ENCODE measurements at places on chromosomes 2 and 18.
A peak's percentile ranks its signal among the peaks of the same experiment; 100 is the strongest.

- no peak for DNase-seq
These were observed 262.1 kb downstream of the GALNT13 start for GRCh38 chr2:154133823-154134222.

DNA sequence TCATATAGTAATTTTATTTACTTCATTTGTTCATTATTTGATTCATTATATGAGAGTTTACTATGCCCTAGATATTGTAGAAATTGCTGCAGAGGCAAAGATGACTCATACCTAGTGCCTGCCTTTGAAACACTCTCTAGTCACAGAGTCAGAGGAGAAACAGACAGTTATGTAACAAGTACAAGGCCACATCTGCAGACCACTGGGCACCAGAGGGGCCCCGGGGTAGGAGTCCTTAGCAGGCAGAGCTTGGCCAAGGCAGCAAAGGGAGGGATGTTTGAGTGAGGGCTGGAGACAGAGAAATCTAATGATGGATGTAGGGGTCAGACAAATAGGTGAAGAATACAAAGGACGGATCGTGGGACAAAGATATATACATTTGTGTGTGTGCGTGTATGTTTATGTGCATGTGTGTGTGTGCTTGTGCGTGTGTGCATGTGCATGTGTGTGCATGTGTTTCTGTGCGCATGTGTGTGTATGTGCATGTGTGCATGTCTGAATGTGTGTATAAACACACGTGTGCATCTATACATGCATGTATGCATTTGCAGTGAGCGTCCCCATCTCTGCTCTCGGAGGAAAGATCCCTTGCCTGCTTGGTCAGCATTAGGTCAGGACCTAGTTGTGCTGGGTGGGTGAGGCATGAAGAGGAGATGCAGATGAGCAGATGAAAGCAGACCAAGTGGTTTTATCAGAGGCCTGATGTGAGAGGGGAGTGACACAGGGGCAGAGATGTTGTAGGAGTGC lies 170.6 kb upstream of the MYT1L start:
- no peak for DNase-seq

- DNase-seq, result no peak
These were observed 61.1 kb downstream of the KCNF1 start for GRCh38 chr2:10972683-10973433.

- DNase-seq, result no peak
These were observed 104.5 kb downstream of the DGKD start for GRCh38 chr2:233458826-233459225.

DNA sequence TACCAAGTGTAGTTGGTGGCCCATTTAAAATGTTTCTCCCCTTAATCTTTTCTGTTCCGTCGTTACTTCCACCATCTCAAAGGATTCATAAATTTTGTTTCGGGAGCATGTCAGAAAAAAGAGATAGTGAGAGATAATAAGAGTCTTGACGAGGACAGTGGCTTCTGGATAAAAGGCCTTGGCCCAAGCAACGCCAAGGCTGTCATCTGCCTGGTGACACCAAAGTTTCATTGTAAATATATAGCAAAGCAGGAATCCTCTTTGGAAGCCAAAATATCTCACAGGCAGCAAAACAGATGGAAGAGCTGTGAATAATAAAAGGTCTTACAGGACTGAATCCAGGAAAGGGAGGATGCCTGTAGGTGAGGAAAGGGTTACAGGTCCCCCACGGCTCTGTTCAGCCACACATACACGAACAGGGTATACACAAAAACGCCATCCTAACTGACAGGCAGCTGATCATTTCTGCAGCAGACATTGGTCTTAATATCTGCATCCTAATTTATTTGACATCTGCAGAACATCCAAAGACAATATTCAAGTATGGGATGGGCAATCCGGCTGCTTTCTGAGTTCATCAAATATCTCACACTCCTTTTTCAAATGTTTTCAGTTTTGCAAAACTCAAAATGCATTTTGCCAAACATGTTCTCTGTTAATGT lies 382.8 kb downstream of the OSR1 start:
- no peak for DNase-seq

DNA sequence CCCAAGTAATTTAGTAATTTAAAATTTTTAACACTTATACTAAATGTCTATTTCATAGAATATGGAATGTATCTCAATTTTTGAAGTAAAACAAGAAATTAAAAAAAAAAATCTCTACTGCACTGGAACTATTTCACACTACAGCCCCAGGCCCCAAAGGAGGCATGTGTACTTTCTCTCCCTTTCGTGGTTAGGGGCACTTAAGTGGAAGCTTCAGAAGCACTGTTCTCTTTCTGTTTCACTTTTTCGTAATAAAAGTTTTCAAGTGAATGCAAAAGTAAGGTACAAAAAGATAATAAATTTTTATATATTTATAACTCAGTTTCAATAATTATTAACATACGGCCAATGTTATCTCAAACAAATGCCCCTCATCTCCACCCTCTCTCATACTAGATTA lies 123.8 kb upstream of the STON1 start:
- DNase-seq, result no peak

DNA sequence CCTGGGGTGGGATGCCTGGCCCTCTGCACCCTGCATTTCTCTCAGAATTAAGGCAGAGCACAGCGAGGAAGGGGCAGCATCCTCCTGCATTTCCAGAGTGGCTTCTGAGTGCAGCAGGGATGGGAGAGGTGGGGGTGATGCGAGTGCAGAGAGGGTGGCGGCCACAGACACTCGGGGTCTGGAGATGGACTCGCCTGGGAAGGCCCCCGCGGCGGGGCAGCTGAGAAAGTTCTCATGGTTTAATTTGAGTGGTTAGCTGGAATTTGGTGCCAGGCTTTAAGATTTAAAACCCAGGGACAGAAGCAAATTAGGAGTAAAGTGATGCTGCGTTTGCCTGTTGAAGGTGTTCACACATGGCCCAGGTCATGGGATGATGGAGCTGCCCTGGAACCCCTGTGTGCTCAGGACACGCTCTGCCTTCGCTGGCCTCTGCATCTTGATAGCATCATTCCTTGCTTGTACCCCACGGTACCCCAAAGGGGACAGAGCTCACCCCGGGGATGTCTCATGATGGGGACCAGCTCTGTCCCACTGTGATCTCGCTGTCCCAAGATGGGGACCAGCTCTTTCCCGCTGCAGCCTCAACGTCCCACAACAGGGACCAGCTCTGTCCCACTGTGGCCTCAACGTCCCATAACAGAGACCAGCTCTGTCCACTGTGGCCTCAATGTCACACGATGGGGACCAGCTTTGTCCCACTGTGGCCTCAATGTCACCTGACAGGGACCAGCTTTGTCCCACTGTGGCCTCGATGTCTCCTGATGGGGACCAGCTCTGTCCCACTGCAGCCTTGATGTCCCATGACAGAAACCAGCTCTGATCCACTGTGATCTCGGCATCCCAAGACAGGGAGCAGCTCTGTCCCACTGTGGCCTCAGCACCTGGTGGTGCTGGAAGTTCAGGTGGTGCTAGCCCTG lies 27.5 kb downstream of the TMEM18 start:
- DNase-seq, result no peak

GRCh38 chr2:147223553-147224060 lies 621.2 kb upstream of the ACVR2A start:
- DNase-seq, result no peak

- DNase-seq, result no peak
These were observed 25.6 kb downstream of the GCA start for GRCh38 chr2:162369551-162369950.

GRCh38 chr2:231965102-231965501 lies 3.6 kb downstream of the DIS3L2 start:
- DNase-seq, result peak; percentile 11

DNA sequence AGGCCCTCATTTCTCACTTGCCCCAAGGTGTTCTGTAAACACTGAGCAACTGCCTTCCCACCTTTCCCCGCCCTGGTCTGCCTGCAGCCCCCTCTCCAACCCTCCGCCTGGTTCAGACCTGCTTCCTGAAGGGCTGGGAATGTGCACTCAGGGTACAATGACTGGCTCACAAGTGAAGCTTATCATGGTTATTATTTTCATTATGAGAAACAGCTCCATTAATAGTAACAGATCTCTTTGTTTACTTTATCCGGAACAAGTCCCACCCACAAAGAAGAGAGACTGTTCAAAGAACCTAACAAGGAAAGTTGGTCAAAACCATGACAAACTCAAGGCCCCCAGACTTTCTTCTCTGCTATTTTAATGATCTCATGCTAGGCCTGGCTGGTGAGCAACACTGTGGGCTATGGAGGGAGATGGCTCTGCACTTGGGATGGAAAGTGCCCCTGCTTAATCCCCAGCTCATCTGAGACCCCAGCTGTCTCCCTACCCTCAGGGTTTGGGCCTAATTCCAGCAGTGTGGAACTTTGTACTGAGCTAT lies 36.7 kb downstream of the ARHGAP25 start:
- no peak for DNase-seq

DNA sequence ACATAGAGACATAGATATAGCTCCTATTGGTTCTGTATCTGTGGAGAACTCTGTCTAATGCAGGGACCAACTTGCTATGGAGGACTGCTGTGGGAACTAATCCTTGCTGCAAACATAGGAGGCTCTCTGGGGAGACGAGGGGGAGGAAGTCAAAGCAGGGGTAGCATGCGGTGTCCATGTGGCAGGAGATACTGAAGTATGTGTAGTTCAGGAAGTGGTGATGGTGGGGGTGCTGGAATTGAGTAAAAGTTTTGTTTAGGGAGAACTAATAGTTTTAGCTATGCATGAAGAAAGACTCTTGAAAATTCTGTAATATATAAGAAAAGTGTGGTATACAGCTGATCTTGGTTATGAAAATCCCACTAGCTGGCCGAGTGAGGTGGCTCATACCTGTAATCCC lies 62.0 kb downstream of the ANKRD44 start:
- no peak for DNase-seq

DNA sequence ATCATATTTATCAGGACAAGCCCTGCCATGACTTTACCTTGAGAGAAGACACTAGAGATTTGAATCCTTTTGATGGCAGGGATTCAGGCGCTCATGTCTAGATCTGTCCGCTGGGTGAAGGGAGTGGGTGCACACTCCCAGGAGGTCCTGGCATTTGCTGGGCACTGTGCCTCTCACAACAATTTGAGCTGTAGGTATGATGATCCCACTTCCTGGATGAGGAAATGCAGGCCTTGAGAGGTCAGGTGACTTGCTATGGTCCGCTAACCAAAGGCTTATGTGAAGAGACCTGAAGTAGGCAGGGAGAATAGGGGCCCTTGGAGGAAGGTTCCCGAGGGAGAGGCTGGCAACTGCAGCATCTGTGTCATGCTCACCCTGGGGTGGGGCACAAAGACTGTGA lies 206.1 kb downstream of the HAUS1 start:
- peak; percentile 1 for DNase-seq

- no peak for DNase-seq
These were observed 48.7 kb upstream of the KIDINS220 start for GRCh38 chr2:8886202-8886518.

- no peak for DNase-seq
These were observed 133.9 kb upstream of the GCFC2 start for GRCh38 chr2:75844651-75845050.

DNA sequence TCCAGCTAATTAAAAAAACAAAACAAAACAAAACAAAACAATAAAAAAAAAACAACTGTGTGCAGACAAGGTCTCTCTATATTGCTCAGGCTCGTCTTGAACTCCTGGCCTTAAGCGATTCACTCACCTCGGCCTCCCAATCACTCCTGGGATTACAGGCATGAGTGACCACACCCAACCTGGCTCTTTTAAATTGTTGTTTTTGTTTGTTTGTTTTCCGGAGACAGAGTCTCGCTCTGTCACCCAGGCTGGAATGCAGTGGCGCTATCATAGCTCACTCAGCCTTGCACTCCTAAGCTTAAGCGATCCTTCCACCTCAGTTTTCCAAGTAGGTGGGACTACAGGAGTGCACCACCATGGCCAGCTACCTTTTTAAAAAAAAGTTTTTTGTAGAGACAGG lies 201.6 kb downstream of the EN1 start:
- DNase-seq, result no peak

DNA sequence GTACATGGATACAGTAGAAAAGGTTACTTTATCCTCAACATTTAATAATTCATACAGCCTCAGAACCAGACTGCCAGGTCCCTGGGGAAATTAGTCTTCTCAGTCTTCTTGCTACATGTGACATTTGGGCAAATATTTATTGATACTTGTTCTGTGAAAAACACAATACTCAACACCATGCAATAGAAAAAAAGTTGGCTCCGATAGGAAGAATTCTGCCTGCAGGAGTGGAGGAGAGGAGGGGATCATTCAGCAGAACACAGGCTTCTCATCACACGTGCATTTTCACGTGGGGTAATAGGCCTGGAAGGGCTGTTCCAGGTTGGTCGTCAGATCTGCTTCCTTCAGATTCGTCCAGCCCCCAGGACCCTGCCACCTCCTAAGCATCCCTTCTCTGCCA lies 58.4 kb upstream of the ACKR3 start:
- no peak for DNase-seq

- DNase-seq, result no peak
These were observed 75.0 kb upstream of the HAAO start for GRCh38 chr2:42867093-42868065.

GRCh38 chr18:57057890-57058289 lies 89.0 kb upstream of the BOD1L2 start:
- DNase-seq, result no peak

DNA sequence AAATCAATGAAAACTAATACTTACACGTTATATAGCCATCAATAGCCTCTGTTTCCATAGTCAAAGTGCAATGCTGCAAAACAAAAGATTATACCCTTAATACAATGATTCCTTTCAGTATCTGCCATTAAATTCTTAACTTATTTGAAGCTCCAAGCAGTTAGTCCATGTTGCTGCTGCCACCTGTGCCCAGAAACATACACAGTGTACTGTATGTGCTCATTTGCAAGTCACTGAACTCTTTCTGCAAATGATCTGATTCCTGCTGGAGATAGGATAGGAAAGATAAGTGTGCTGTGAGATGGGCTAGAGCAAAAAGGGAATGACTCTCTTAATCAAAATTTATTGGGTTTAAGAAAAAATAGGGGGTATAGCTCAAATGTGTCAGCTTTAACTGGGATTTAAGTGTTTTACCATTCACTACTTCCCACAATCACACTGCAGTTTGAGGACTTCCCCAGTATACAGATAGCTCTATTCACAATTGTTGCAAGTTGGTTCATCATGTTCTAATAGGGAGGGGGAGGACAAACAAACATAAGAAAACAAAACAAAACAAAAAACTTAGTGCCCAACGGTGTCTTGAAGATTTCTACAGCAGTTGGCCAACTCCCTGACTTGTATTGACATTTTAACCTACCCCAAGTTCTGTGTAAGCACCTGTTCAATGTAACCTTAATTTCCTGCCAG lies 2.7 kb downstream of the IKZF2 start:
- peak; percentile 46 for DNase-seq

DNA sequence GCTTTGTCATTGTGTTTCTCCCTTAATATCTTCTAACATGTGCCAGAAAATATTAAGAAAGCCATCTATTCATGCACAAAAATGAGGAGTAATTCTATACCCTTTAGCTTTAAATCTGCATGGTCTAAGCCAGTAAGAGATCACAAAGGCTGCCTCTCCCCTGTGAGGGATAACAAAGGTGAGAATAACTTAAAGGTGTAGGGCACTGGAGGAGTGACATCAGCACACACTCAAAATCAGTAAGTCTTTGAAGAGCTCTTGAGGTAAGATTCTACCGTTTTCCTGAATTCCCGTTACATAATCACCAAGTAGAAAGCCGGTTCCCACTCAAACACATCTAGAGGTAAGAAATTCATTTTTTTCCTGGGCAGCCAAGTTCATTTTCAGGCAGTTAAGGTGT lies 123.9 kb upstream of the SULT1C3 start:
- no peak for DNase-seq

GRCh38 chr2:30707304-30707903 lies 99.8 kb downstream of the CAPN13 start:
- DNase-seq, result no peak
